ENCODE measurements at places on chromosomes 12 and 14.

GRCh38 chr14:21796916-21797315 lies 123.3 kb upstream of the OR4E1 start:
- H3K27ac ChIP-seq: no peak overlapping the region
- DNase-seq: no peak
- no peak overlapping the region for H3K4me3 ChIP-seq
- no peaks in the 10 kb centered on the region for H3K4me1 ChIP-seq
- no peaks in the 10 kb centered on the region for H3K36me3 ChIP-seq

- no peak overlapping the region for H3K27ac ChIP-seq
- H3K27me3 ChIP-seq: no peaks in the 10 kb centered on the region
- peaks cover 19% of the 10 kb centered on the region for H3K4me1 ChIP-seq
- no peak for DNase-seq
- no peaks in the 10 kb centered on the region for H3K36me3 ChIP-seq
- H3K4me3 ChIP-seq: no peak overlapping the region
These were observed 4.0 kb downstream of the PTGER2 start for GRCh38 chr14:52318062-52318461.

GRCh38 chr12:51667269-51667668 lies 76.2 kb downstream of the SCN8A start:
- H3K4me3 ChIP-seq: no peak overlapping the region
- no peaks in the 10 kb centered on the region for H3K4me1 ChIP-seq
- no peaks in the 10 kb centered on the region for H3K27me3 ChIP-seq
- no peak for DNase-seq

- H3K36me3 ChIP-seq: no peaks in the 10 kb centered on the region
- no peak overlapping the region for H3K27ac ChIP-seq
- H3K4me3 ChIP-seq: no peak overlapping the region
- no peak for DNase-seq
- H3K4me1 ChIP-seq: no peaks in the 10 kb centered on the region
These were observed 148.1 kb downstream of the SUDS3 start for GRCh38 chr12:118524446-118524845.

DNA sequence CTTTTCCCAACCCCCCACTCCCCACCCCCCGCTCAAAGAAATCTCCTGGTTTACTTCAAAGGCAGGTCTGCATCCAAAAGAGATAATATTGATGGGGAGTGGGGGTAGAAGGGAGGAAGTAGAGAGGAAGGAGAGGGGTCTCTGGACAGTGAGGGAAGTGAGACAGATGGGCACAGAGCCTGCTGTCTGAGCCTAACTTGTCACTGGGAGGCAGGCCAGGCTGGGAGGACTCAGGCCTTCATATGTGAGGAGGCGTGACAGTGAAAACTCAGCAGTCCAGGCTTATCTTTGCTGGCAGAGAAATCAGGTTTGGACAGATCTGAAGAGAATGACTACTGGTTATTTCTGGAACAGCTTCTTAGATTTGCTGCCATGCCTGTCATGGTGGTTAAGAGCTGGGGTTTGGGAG lies 192.3 kb downstream of the NUAK1 start:
- no peak for DNase-seq
- no peak overlapping the region for H3K27ac ChIP-seq
- no peaks in the 10 kb centered on the region for H3K36me3 ChIP-seq
- no peaks in the 10 kb centered on the region for H3K27me3 ChIP-seq

- no peaks in the 10 kb centered on the region for H3K27me3 ChIP-seq
- peaks cover 19% of the 10 kb centered on the region for H3K4me1 ChIP-seq
- H3K27ac ChIP-seq: no peak overlapping the region
- H3K4me3 ChIP-seq: no peak overlapping the region
- H3K36me3 ChIP-seq: no peaks in the 10 kb centered on the region
- DNase-seq: no peak
These were observed 73.7 kb upstream of the RAP1B start for GRCh38 chr12:68536885-68537485.

GRCh38 chr12:119885549-119885948 lies 8.4 kb upstream of the CIT start:
- DNase-seq: no peak
- H3K4me1 ChIP-seq: no peaks in the 10 kb centered on the region
- no peak overlapping the region for H3K27ac ChIP-seq
- no peak overlapping the region for H3K4me3 ChIP-seq
- no peaks in the 10 kb centered on the region for H3K27me3 ChIP-seq
- H3K36me3 ChIP-seq: no peaks in the 10 kb centered on the region

DNA sequence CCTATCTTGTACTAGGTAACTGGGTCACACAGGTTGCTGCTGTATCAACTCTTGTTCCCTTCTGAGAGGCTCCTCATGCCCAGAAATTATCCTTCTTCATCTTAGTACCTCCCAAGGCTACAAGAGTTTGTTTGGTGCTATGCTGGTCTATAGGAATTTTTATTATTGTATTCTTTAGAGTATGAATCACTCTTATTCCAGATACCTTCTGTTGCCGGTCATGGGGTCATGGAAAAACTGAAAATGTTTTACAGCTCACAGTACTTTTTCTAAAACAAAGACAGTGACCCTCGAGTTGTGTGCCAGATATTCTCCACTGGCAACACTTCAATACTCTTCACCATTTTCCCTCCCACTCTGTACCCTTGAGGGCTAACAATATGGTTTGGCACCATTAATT lies 1598.0 kb upstream of the TMEM132C start:
- no peaks in the 10 kb centered on the region for H3K36me3 ChIP-seq
- no peak overlapping the region for H3K27ac ChIP-seq
- no peak for DNase-seq
- H3K4me1 ChIP-seq: no peaks in the 10 kb centered on the region

Data from vagina (tissue), 2 donors.